Fibroblast of villous mesenchyme (primary cell): ENCODE measurements at places on chromosomes 6 and 20. TPM values are rescaled to one million over a fixed set of nuclear protein-coding genes. Genes with fewer than 3 reads are reported as not detected.

The GPLD1 gene
- under 0.01 and 0.43 TPM in 2 replicates for total RNA-seq

The EPPIN gene
- total RNA-seq, result not detected in 2 replicates

The MED20 gene
- total RNA-seq, result 31.9 and 40.2 TPM in 2 replicates

The LPIN3 gene
- 5.6 and 7.4 TPM in 2 replicates for total RNA-seq

The IMPG1 gene
- not detected in 2 replicates for total RNA-seq

The PRR18 gene
- total RNA-seq, result under 0.01 TPM in 1 of 2 replicates, not detected in the other

The CCHCR1 gene
- total RNA-seq, result 14.7 and 16.4 TPM in 2 replicates

The SLPI gene
- not detected in 2 replicates for total RNA-seq

The FITM2 gene
- 8.7 and 10.8 TPM in 2 replicates for total RNA-seq

The RHAG gene
- total RNA-seq, result not detected in 2 replicates

The MDN1 gene
- 19.0 and 27.2 TPM in 2 replicates for total RNA-seq

The SOD2 gene
- 200 and 775 TPM in 2 replicates for total RNA-seq

The MRPL18 gene
- 97.3 and 107 TPM in 2 replicates for total RNA-seq

The LIN28B gene
- 5.6 and 7.4 TPM in 2 replicates for total RNA-seq

The MTRF1L gene
- 19.3 and 28.9 TPM in 2 replicates for total RNA-seq

The SERINC1 gene
- 142 and 246 TPM in 2 replicates for total RNA-seq
